ENCODE measurements at places on chromosomes 2 and 18.
A peak's percentile ranks its signal among the peaks of the same experiment; 100 is the strongest.

GRCh38 chr2:225748609-225749008 lies 349.1 kb downstream of the NYAP2 start:
- no peak for DNase-seq

DNA sequence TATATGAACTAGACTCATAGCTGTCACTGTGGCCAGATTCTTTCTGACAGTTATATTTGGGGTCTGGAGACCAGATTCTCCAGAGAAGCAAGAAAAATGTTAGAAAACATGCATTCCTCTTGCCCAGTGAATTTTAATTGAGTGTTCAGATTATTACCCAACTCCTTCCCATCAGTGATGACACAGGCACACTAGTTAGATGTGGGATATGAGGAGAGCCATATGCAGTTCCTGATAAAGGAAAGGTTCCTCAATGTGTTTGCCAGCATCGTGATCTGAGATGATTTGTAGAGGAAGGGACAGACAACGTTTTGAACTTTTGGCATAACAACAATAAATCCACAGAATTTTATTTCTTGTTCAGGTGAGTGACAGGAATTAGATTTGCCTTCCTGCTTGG lies 308.6 kb downstream of the PIEZO2 start:
- no peak for DNase-seq

DNA sequence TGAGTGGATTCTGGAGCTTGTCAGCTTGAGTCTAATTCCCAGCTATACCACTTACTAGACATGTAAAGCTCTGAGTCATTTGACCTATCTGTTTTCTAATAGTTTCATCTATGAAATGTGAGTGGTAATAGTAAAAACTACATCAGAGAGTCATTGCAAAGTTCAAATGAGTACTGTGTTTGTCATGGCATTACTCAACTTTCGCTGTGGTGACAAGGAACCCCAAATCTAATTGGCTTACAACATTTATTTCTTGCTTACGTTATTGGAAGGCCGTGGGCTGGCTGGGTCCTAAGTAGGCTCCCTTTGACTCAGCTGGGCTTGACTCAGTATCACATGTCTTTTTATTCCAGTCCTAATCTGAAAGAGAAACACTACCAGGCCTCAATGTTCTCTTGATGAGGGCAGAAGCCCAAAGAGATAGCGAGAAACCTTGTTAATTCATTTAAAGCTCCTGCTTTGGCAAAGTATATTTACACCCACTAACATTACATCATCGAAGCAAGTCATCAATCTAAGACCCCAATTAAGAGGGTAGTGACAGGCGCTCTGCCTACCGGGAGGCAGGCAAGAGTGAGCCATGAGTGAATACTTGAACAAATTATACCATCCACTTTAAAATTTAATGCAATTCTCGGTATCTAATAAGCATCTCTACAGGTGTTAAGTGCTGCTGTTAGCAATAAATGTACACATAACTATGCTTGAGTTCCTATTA lies 431.8 kb upstream of the SPHKAP start:
- peak; percentile 98 for DNase-seq

DNA sequence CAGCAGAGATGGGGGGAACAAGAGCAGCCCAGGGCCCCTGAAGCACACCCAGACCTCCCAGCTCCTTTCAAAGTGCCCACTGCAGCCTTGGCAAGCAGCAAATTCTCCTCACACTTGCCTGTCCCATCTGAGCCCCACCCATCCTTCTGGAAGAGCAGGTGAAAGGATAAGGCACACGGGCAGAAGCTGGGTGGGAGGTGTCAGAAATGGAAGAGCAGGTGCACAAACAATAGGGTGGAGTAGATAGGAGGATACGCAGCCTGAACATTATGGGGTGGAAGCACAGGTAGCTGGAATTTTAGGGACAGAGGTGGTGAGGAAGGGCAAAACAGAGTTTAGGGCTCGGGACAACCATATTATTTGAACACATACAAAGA lies 69.2 kb downstream of the TNS1 start:
- DNase-seq = no peak

GRCh38 chr2:159226059-159226461 lies 60.4 kb downstream of the WDSUB1 start:
- DNase-seq = peak; percentile 72

GRCh38 chr2:104701411-104701911 lies 152.5 kb upstream of the POU3F3 start:
- DNase-seq = no peak

DNA sequence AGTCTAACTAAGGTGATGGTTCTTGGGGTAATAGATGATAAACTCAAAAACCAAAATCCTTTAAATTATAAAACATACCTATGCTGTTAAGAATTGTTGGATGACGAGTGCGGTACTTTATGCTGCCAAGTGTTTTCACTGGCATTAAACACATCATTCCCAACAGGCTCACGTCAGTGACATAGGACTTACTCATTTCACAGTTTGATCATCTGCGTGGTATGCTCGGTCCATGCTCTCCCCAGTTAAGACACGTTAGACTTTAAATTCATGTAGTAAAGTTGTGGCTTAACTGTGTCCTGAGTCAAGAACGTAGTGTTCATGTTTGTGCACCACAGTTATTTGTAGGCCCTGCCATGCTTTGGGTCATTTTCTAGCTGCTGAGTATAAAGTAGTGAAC lies 125.6 kb upstream of the MYT1L start:
- no peak for DNase-seq

GRCh38 chr2:218036371-218036770 lies 32.7 kb upstream of the RUFY4 start:
- DNase-seq = no peak

DNA sequence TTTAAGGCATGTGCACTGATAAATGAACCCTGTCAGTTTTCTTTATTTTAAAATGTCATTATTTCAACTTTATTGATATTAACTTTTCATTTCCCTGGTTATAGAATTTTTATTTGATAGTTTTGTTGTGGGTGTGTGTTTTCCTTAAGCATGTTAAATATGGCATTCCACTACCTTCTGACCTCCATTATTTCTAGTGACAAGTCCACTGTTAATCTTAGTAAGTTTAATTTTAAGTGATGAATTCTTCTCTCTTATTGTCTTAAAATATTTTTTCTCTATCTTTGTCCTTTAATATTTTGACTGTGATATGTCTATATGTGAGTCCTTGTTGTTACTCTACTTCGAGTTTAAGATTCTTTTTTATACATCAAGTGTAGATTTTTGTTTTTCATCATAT lies 685.7 kb downstream of the GALR1 start:
- no peak for DNase-seq

- no peak for DNase-seq
These were observed 460.4 kb downstream of the MBD2 start for GRCh38 chr18:53764086-53764485.

DNA sequence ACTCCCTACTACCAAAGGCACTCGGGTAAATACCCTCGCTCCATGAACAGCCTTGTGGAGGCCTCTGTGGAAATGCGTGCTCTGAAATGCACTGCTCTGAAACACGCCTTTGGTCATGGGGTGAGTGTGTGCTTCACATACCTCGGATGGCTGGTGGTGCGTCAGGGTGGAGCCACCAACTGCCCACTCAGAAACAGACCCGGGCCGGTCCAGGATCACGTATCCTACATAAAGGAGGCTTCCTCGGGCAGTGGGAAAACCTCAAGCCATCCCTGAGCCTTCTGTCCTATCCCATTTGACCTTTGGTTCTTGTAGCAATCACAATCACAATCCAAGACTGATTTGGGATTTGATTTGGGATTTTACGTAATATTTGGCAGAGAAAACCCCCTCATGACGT lies 53.5 kb upstream of the ZNF516 start:
- DNase-seq = no peak

- no peak for DNase-seq
These were observed 98.6 kb downstream of the NOL4 start for GRCh38 chr18:34126121-34126520.

GRCh38 chr2:236531996-236532395 lies 37.6 kb upstream of the ACKR3 start:
- DNase-seq = no peak

DNA sequence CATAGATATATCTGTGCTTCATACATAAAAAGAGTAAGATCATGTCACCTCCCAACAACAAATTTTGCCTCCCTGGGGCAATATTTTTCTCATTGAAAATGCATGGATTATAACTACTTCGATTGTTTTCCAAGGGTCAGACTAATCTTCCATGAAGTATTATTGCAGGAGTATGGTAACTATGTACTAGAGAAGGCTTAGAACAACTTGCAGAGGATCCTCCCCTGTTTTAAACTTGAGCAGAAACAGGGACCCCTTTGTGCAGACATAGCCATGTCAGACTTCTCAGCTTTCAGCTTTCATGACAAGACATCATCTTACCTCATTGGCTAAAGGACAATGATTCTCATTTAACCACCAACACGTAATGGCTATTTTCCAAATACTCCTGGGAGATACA lies 13.2 kb upstream of the RAB27B start:
- DNase-seq = no peak
